ENCODE measurements at places on chromosomes 12 and 14. TPM values are rescaled to one million over a fixed set of nuclear protein-coding genes. Genes with fewer than 3 reads are reported as not detected.

The AVPR1A gene
- under 0.01 TPM for total RNA-seq

The FSCB gene
- total RNA-seq, result not detected

The SLC10A1 gene
- total RNA-seq, result not detected

The LBHD2 gene
- not detected for total RNA-seq

The HRK gene
- total RNA-seq, result not detected
